ENCODE measurements at places on chromosomes 4 and X.

- peak; percentile 29 for DNase-seq
Observed at GRCh38 chr4:179415847-179416223, 1973.6 kb upstream of the AGA start.

DNA sequence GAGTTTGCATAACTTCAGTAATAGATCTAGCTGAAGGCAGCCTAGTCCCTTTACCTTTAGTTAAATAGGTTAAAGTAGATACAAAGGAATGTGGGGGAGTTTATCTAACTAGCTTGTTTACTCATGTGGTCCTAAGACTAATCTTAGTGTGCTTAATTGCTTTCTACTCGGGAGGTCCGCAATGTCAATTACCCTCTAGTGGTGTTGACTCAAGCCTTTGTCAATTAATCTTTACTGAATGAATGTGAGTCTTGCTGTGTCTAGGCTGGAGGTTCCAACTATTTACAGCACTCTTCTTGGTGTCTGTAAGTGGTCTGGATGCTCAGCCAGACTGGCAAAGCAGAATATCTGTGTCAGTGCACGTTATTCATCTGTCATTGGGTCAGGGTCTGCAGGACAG is 17.9 kb upstream of the YTHDC1 start:
- no peak for DNase-seq

DNA sequence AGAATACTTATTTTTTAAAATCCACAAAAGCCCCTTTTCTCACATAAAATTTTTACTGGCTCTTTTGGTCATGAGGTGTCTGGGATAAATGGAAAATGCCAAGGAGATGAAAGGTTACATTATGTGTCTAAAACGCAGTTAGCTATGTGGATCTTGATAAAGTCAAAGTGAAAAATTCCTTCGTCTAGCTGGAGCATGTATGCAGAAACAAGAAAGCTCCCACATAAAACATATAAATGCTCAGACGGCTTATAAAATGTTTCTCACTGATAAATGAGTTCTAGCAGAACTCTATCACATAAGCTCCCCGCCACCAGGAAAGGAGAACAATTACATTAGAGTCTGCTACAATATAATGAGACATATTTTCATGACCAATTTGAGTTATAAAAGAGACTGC is 83.8 kb downstream of the TBC1D9 start:
- DNase-seq, result no peak

GRCh38 chrX:129608496-129608895 is 46.3 kb downstream of the APLN start:
- no peak for DNase-seq

DNA sequence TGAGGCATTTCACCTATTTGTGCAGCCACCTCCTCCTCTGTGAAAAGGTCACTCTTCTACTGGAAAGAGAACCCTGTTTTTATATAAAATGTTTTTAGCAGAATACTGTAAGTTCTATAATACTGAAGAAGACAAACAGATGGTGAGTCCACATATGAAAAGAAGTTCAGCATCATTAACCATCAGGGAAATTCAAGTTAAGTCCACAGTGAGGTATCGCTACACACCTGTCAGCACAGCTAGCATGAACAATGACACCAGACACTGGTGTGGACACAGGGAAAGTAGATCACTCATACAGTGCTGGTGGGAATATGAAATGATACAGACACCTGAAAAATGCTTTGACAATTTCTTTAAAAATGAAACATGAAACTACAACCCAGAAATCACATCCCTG is 133.0 kb downstream of the MAD2L1 start:
- no peak for DNase-seq

DNA sequence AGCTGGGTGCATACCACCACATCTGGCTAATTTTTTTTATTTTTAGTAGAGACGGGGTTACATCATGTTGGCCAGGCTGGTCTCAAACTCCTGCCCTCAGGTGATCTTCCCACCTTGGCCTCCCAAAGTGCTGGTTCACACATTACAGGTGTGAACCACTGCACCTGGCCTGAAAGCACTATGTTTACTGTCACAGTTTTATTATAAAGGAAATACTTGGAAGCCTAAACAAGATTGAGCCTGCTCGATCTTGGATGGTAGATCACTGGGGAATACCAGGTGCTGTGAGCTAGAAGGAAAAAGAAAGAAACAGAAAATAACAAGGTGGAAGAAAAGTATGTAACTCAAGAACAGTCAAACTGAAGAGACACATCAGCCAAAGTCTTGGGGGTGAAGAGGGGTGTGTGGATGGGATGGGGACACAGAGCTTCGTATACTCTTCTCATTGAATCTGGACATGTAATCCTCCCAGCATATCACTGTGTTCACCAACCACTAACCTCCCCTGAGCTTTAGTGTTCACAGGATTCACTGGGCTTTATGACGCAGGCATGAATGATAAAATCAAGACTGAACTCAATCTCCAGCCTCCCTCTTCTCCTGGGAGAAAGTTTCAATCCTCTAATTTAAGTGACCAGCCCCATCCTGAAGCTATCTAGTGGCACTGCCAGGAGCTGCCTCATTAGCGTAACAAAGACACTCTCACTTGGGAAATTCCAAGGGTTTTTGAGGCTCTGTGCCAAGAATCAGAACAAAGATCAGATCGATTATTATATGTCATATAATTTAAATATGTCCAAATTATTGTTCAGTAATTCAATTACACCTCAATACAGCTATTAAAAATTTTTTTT is 40.9 kb downstream of the PDS5A start:
- DNase-seq, result no peak

All from stomach (tissue), 19 donors.